ENCODE measurements at places on chromosomes 3 and 15. TPM values are rescaled to one million over a fixed set of nuclear protein-coding genes. Genes with fewer than 3 reads are reported as not detected.

BFSP2 gene
- not detected for total RNA-seq

GRCh38 chr3:79086514-79086913, 681.3 kb downstream of the ROBO1 start:
- DNase-seq = peak; percentile 79

GRCh38 chr3:178455226-178455625, 81.0 kb upstream of the KCNMB2 start:
- no peak for DNase-seq

RAD51 gene
- 27.2 TPM for total RNA-seq

DLL4 gene
- total RNA-seq = 0.12 TPM

IL16 gene
- total RNA-seq = 0.09 TPM

DNA sequence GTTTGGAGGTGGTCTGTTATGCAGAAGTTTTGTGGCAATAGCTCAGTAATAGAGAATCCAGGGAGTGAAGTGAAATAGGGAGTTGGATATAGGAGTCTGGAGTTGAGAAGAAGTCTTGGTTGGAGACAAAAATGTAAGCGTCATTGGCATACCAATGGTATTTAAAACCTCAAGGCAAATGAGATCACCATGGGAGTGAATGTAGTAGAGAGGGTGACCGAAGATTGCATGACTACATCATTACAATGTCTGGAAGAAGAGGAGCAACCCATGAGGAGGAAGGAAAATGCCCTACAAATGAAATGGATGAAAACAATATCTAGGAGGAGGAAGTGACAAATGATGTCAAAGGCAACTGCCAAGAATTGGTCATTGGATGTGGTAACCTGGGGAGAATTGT, 54.4 kb downstream of the CNTN4 start:
- no peak for DNase-seq

DNA sequence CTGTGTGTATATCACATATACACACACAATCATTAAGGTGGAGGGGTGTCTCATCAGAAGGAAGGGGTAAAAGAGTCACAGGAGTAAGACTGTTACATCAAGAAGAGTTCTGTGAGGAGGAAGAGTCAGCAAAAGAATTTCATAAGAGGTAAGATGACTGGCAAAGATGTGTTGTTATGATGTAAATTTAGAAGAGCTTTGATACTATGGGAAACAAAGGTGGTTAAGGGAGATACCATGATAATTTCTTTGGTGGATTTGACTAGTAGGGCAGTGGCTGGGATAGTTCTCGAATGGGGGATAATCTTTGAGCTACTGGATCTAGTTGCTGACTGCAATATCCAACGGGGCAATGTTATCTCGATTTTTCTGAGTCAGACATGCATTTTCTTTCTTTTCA, 61.6 kb downstream of the STAG1 start:
- DNase-seq = no peak

- no peak for DNase-seq
Observed at GRCh38 chr3:62774221-62774620, 101.0 kb downstream of the CADPS start.

- DNase-seq = peak; percentile 73
Observed at GRCh38 chr3:123449102-123449996, 459 bp upstream of the ADCY5 start.

- no peak for DNase-seq
Observed at GRCh38 chr3:58098531-58098930, 90.3 kb downstream of the FLNB start.

RCN2 gene
- 358 TPM for total RNA-seq

GRCh38 chr15:35851491-35851890, 305.5 kb upstream of the DPH6 start:
- DNase-seq = no peak

GRCh38 chr15:59644756-59645155, 12.6 kb downstream of the GTF2A2 start:
- DNase-seq = no peak

- DNase-seq = no peak
Observed at GRCh38 chr3:11609481-11609880, 34.2 kb downstream of the VGLL4 start.

CCDC9B gene
- 0.25 TPM for total RNA-seq

DNA sequence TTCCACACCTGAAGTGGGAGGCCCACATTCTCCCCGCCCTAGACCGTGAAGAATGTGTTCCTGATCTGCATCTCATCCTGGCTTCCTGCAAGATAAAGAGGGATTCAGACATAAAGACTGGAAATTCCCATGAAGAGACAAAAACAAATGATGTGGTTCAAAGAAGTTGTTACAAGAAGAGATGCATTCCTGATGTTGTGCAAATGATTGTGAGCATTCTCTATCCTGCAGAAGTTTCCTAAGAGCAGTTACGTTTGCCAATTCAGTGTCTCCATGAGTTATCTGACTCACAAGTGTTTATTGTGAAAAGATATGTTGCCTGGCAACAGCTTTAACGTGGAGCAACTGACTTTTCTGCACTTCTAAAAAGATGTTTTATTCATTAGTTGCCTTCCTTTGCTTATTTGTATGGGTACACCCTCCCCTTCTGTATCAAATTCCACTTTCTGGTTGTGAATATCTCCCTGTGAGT, 107.8 kb downstream of the ZIC4 start:
- no peak for DNase-seq

DNA sequence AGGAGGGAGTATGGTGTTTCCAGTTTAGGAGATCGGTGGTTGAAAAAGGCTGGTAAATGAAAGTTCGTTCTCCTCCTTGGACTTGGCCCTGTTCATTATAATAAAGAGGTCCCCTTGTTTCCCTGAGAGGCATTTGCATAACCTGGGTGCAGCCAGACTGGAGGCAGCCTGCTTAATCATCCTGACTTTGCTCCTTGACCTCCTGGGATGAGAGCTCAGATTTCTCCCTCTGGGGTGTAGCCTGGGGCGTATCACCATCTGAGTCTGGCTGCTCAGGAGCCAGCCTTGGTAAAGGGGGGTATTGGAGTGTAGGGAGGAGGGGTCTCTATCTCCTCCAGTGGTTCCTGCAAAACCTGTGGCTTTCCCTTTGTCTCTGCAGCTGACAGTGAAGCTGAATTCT, 21.3 kb upstream of the ACAD9 start:
- no peak for DNase-seq

- DNase-seq = no peak
Observed at GRCh38 chr3:128311441-128311844, 155.2 kb downstream of the DNAJB8 start.

- DNase-seq = no peak
Observed at GRCh38 chr3:8563597-8563996, 62.0 kb downstream of the LMCD1 start.

ACTC1 gene
- total RNA-seq = 3.8 TPM

AGBL1 gene
- 6.2 TPM for total RNA-seq

- no peak for DNase-seq
Observed at GRCh38 chr3:112794622-112795172, 52.0 kb downstream of the CD200R1L start.

GRCh38 chr3:123907720-123908119, 23.6 kb upstream of the MYLK start:
- no peak for DNase-seq

TMIE gene
- not detected for total RNA-seq

GRCh38 chr15:89837134-89837829, 22.6 kb upstream of the ANPEP start:
- no peak for DNase-seq

GRCh38 chr3:106715286-106715685, 662.0 kb upstream of the CCDC54 start:
- DNase-seq = no peak

PLA2G4E gene
- total RNA-seq = not detected

DNA sequence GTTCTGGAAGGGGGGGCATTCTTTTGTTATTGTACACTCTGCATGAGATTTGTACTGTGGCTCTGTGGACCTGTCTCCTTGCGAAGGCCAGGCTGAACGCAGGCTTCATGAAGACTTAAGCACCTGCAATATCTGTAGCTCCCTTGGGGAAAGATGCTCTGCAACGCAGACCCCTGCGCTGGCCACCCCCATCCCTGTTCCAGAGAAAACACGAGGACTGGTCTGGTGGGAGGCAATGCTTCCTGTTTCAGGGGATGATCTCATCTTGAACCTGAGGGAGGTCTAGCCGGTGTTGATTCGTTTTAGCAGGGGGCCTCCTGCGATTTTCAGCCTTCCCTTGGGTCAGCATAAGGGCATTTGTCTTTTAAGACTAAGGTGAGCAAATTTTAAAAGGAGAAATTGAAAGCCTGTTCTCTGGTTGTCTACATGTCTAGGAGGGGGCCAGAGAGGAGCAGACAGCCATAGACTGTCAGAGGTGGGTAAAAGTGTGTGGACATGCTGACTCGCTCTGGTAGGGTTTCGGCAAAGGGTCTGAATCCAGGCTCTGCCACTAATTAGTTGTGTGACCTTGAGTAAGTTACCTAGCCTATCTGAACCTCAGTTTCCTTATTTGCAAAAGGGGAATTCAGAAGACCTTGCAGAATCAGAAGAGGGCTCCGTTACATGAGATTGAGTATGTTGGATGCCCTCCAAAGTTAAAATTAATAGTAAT, 80.9 kb upstream of the RASGRF1 start:
- DNase-seq = no peak

DNA sequence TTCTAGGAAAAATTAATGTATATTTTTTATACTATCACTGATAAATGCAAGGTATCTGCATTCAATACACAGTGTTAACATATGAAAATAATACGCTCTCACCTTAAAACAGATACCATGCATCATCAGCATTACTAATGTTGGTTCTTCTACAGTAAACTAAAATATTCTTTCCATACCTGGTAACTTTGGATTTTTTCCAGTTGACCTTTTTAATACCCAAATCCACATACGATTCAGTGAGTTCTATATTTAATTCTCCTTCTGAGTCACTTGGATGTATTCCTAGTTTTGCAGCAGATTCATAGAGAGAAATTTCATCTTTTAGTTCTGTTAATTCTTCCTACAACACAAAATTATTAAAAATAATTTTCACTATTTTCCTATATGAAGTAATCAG, 29.9 kb downstream of the CEP152 start:
- DNase-seq = no peak

DNA sequence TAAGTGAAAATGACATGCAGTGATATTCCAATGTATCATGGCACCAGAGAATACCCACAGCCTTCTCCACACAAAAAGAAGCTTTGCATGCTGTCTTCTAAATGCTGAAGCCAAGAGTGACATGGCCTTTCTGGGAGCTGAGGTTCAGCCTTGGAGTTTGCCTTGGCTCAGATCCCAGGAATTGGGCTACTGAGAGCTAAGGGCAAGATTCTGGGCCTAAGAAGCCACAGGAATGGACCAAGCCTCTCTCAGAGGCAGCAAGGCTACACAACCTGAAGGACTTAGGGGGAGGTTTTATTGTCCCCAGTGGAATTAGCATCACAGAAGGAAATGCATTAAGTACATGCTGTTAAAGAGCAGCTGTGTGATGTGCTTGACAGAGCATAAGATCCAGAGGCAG, 1078.5 kb downstream of the TUSC7 start:
- peak; percentile 63 for DNase-seq
